ENCODE measurements at places on chromosomes 2 and 18.

DNA sequence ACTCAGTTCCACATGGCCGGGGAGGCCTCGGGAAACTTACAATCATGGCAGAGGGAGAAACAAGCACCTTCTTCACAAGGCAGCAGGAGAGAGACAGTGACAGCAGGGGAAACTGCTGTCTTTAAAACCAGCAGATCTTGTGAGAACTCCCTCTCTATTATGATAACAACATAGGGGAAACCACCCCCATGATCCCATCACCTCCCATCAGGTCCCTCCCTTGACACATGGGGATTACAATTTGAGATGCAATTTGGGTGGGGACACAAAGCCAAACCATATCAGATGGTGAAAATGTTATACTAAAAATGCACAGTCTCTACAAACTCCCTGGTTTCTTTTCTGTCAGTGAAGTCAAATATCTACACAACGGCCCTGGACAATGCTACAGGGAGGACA is 9.2 kb downstream of the TMEM18 start:
- no peak for DNase-seq

DNA sequence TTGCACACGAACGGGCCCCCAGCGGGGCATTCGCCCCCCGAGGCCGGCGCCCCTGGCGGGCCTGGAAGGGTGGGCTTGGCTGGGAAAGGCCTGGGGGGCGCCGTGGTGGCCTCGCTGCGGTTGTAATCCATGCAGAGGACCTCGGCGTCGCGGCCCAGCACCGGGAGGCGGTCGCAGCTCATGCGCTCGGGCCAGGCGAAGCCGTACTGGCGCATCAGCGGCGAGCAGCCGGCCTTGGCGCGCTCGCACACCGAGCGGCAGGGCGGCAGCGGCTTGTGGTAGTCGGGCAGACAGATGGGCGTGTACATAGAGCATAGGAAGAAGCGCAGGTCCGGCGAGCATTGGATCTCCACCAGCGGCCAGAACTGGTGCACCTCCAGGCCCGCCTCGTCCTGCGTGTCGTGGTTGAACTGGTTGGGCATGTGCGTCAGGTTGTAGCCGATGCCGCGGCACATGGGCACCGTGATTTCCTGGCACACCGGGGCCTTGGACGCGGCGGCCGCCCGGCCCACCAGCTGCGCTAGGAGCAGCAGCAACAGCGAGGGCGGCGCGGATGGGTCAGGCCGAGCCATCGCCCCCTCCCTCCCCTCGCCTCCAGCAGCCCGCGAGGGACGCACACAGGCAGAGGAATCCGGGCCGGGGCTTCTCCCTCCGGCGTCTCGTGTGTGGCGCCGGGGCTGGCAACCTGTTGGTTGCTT is 1.4 kb downstream of the FZD5 start:
- peak; percentile 1 for DNase-seq

DNA sequence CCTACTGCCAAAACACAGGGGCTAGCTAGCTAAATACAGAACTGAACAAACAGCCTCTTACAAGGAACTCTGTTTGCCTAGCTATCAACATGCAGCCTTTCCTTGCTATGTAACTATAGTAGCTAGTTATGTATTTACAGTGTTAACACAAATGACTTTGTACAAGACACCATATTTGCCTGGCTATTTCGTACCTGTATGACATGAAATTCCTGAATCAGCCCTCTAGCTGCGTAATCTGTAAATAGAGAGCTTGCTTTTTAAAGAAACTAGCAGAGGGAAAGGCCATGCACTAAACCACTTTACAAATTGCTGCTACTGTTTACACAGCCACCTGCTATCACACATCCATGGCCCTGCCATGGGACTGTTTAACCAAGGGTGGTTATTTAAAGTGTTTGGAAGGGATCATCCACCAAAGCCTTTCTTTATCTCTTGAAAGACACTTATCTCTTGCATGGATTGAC is 248.7 kb downstream of the TFCP2L1 start:
- no peak for DNase-seq

DNA sequence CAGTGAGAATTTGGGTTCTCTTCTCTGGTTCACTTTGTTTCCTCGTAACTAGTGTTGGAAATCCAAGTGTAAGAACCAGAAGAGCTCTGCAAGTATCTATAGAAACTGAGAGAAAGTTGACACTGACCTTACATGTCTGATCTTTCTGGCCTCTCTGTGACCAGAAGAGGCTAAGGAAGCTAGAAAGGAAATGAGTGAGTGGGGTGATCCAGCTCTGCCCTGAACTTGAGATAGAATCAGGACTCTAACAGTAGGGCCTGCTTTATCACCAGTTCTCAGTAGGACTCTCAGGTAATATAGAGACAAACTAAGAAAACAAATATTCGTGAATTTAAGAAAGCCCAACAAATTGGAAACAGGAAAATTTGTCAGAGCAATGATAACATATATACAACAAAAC is 441.2 kb upstream of the ZNF804A start:
- DNase-seq, result no peak

- DNase-seq, result no peak
Observed at GRCh38 chr2:15369129-15369528, 192.0 kb downstream of the NBAS start.

GRCh38 chr18:58497845-58498244 is 131.0 kb downstream of the ALPK2 start:
- DNase-seq, result no peak

GRCh38 chr2:177175917-177176668 is 36.5 kb upstream of the HNRNPA3 start:
- DNase-seq, result no peak

- DNase-seq, result peak; percentile 38
Observed at GRCh38 chr2:237581751-237582746, 8.5 kb downstream of the RAB17 start.

DNA sequence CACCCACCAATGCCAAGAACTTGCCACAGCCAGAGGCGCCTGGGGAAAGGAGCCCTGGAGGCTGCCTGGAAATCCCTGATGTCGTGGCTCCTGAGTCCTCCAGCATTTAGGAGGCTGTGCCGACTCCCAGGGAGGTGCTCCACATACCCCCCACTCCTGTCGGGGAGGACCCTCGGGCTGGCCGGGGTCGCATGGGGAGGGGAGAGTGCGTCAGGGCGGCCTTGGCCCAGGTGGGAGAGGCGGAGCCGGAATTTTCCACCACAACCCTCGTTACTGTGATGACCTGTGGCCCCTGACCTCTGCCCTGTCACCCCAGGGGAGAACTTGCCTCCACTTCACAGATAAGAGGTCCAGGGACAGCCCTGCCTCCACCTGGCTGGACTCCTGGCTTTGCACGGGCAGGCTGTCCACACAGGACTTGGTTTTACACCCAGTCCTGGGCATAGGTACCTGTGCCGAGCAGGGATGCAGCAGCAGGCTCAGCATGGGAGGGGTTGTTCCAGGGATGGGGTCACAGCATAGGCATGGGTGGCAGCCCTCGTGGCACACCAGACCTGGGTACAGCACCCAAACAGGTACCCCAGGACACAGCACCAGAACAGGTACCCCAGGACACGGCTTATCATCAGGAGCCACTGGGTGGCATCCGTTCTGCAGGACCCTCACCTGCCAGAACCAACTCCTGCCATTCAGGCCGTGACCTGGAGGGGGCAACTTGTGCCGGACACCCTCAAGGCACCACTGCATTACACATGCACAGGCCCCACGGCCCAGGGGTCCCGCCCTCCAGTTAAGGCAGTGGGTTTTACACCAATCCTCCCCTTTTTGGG is 12.3 kb upstream of the AGXT start:
- no peak for DNase-seq

DNA sequence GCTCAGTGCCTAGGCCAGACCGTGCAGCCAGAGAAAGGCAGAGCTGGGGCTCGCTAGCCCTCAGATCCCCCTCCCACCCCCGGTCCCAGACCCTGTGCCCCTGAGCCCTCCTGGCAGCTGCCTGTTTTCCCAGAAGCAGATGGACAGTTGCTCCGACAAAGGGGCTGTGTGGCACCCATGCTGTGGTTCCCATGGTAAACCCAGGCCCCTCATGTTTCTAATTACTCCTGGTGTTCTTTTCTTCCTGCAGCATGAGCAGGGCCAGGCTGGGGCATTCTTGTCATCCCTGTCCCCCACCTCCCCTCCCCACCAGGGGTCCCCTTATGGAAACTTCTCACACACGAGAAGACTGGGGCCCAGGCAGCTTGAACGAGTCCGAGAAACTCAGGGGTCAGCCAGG is 269.6 kb downstream of the HAUS1 start:
- DNase-seq, result no peak

GRCh38 chr2:70511971-70512729 is 41.5 kb downstream of the TGFA start:
- no peak for DNase-seq

GRCh38 chr2:99348173-99348572 is 11.0 kb downstream of the EIF5B start:
- no peak for DNase-seq

GRCh38 chr2:78355967-78356366 is 669.5 kb upstream of the REG3G start:
- DNase-seq, result no peak

Measured in Kasumi-1 (cell line).